Neural progenitor cell (in vitro differentiated cells): ENCODE measurements at places on chromosomes 2 and 18. TPM values are rescaled to one million over a fixed set of nuclear protein-coding genes. Genes with fewer than 3 reads are reported as not detected.

LCT gene
- total RNA-seq, result 0.03 TPM in 1 of 2 replicates, not detected in the other

DLX2 gene
- total RNA-seq, result 0.19 TPM in 1 of 2 replicates, not detected in the other

TTR gene
- total RNA-seq, result 1.8 TPM in 1 of 2 replicates, not detected in the other

GRCh38 chr18:12456441-12456840 lies 48.7 kb downstream of the PRELID3A start:
- DNase-seq, result no peak

CD207 gene
- total RNA-seq, result not detected in 2 replicates

SMPD4 gene
- 23.6 and 45.1 TPM in 2 replicates for total RNA-seq

- no peak for DNase-seq
Observed at GRCh38 chr2:7809640-7810039, 872.2 kb upstream of the ID2 start.

GRCh38 chr2:74045454-74045853 lies 60.7 kb downstream of the TET3 start:
- no peak for DNase-seq

CHST9 gene
- 0.77 and 1.3 TPM in 2 replicates for total RNA-seq

GRCh38 chr2:72129681-72130340 lies 17.9 kb downstream of the CYP26B1 start:
- DNase-seq, result no peak

LBH gene
- 4.2 and 11.0 TPM in 2 replicates for total RNA-seq

DNA sequence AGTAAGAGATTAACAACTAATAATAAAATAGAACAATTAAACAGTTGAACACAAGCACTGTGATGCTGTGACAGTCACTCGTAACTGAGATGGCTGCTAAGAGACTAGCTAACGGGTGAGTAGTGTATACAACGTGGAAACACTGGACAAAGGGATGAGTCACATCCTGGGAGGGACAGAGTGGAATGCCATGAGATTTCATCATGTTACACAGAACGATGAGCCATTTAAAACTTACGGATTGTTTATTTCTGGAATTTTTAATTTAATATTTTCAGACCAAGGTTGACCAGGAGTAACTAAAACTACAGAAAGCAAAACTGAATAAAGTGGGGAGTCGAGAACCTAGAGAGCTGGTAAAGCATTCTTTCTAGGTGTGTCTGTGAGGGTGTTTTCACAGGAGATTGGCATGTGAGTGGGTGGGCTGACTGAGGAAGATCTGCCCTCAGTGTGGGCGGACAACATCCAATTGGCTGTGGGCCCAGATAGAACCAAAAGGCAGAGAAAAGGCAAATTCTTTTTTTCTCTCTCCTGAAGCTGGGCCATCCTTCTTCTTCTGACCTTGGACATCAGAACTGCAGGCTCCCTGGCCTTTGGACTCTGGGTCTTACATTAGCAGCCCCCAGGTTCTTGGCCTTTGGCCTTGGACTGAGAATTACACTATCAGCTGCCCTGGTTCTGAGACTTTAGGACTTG lies 14.6 kb downstream of the TMSB10 start:
- no peak for DNase-seq

DNA sequence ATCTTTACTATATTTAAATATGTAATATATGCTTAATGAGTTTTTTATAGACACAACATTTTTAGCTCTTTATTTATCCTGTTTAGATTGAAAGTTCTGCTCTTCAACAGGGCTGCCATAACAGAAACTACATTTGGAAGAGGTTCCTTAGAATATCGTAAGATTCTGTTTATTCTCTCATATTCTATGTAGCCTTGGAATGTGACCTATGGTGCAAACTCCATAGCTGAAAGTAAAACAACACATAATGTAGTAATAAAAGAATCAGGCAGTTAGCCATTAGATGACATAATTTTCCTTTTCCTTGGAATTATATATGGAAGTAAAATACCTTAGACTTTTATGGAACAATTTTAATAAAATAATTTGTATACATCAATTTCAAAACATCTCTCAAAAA lies 91.3 kb downstream of the ZNF804A start:
- DNase-seq, result no peak

SLC66A2 gene
- total RNA-seq, result 5.8 and 22.3 TPM in 2 replicates

DNA sequence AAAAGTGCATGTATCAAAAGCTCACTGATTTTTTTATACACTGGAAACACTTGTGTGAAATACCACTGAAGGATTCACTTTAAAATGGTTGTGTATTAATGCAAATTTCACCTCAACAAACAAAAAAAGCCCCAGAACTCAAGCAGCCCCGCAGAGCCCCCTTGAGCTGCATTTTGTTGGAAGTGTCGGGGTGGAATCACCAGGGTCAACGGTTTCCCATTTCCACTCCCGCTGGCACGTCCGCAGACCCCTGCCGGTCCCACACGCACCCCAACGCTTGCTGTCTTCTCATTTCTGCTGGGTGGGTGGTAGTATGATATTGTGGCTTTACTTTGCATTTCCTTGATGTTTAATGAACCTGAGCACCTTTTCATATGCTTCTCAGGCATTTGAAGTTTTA lies 239.7 kb downstream of the FAM210A start:
- no peak for DNase-seq

GRCh38 chr2:237922641-237923361 lies 44.0 kb upstream of the UBE2F start:
- no peak for DNase-seq

GRCh38 chr2:197251576-197251975 lies 59.0 kb downstream of the ANKRD44 start:
- no peak for DNase-seq

DNA sequence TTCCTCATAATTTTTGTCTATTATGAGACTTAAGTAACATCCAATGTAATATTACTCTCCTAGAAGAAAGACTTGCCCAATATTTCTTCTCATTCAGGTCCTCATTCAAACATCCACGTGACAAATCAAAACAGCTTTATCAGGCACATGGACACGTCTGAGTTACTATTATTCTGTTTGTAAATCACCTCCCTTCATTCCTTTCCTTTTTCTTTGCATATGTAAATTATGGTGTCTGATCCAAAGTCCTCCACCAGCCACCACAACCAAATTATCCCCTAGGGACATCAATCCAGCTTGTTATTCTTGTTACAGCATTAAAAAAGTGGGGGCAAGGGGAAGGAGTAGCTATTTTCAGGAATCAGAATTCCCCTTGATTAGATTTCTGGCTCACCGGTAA lies 7.1 kb downstream of the TMEM163 start:
- no peak for DNase-seq

DNA sequence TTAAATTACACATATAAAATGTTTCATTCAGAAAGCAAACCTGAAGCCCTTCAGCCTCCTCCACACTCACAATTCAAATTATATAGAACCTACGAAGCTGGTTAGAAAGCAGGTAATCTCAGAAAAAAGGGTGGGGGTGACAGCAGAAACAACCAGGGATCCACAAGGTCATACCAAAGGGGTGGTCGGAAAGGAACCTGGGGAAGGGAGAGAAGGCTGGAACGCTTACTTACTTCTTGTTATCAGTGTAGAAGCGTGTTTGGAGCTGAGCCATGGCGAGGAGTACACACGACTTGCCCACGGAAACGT lies 316 bp downstream of the WDR12 start:
- no peak for DNase-seq

GRCh38 chr18:76928179-76928868 lies 106.0 kb downstream of the ZNF236 start:
- no peak for DNase-seq

CHRNA1 gene
- 0.11 TPM in 1 of 2 replicates, not detected in the other for total RNA-seq

SYT4 gene
- total RNA-seq, result 0.02 and 0.06 TPM in 2 replicates

DNA sequence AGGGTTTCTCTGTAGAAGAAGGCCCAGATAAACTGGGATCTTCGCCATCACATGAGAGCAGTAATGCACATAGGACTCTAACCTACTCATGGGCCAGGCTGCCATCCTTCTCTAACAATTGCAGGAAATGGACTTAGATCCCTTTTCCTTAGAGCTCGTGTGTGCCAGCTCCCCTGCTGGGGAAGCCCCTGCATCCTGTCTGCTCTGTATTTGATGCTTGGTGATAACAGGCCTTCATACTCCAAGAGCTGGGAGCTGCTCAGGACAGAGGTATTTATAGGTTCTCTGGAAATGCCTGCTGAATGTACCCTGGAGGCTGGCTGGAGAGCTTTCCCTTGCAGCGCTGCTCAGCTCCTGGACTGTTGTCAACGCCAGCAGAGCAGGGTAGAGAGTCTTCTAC lies 249.6 kb downstream of the MTX2 start:
- DNase-seq, result no peak

DNA sequence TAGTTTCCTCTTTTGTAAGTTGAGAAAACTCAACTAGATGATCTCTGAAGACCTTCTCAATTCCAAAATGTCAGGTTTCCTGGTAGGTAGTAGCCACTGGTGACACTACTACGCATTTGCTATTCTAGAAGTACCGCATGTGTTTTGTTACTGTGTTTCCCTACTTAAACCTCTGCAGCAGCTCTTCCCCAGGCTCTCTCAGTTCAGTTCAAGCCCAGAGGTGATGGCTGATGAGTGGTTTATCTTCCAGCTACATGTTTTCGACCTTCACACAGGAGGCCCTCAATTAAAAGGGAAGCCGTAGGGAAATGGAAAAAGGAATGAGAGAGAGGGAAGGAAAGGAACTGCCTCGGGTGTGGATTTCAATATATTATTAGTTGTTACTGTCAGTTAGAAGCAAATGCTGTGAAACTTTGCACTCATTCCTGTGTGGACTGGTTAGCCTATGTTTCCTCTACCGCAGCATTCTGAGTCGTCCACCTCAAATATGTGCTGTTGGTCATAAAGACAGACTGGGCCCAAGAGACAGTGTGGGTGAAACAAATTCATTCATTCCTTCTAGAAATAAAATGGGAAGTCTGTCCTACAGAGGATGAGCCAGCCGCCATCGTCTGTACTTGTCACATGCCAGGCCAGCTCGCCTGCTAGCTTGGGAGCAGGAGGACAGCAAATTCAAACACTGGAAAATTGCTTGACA lies 455.2 kb upstream of the RAB12 start:
- DNase-seq, result no peak

ZNF532 gene
- total RNA-seq, result 121 and 137 TPM in 2 replicates

DAPL1 gene
- total RNA-seq, result not detected in 2 replicates

GRCh38 chr2:28300485-28301341 lies 91.9 kb upstream of the FOSL2 start:
- no peak for DNase-seq

NAT8 gene
- total RNA-seq, result not detected in 2 replicates

GNAL gene
- total RNA-seq, result 10.8 and 26.8 TPM in 2 replicates
